ENCODE measurements at places on chromosomes 16 and 17.

DNA sequence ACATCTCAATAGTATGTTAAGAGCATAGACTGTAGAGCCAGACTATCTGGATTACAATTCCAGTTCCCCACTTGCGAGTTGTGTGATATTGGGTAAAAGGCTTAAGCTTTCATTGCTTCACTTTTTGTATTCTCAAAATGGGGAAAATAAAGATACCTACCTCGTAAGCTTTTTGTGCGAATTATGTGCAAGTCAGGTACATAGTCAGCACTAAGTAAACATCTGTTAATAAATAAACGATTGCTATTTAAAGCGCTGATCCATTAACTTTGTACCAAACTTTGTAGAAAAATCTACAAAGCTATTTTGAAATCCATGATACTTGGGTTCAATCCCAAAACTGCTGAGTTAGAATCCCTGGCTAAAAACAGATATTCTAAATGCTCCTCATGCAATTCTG, 19.6 kb downstream of the ABCA6 start:
- DNase-seq = no peak

DNA sequence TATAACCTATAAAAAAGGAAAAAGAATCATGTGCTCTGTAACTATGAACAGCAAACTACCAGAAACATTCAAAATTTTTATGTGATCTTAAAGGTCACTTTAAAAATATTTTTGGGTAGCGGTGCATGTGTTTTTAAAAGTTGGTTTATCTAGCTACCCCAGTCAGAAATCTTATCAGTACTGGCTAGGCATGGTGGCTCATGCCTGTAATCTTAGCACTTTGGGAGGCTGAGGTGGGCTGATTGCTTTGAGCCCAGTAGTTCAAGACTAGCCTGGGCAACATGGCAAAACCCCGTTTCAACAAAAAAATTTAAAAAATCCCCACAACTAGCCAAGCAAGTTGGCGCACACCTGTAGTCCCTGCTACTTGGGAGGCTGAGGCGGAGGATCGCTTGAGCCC, 3.7 kb downstream of the CAPNS2 start:
- no peak for DNase-seq

GRCh38 chr16:15942931-15943690, 6.3 kb upstream of the ABCC1 start:
- DNase-seq = peak; percentile 33

DNA sequence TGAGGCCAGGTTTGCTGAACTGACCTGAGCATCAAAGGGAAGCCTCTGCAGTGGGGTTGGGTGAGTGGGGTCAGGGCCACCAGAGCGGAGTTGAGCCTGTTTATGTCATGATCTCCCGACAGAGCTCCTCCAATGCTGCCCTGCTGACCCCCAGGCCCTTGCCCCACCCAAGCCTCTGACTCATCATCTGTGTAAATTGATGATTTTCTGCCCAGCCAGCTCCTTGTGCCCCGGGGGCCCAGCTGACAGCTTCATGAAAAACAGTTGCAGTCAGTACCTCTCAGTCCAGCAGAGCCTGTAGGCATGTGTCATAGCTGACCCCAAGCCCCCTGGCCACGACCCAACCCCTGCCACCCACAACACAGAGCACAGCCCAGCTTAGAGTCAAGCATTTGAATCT, 134.9 kb downstream of the CCT6B start:
- DNase-seq = no peak

- DNase-seq = peak; percentile 11
These were observed 28.4 kb downstream of the SLC25A10 start for GRCh38 chr17:81740395-81740961.

- DNase-seq = no peak
These were observed 29.3 kb downstream of the C17orf67 start for GRCh38 chr17:56804454-56804853.

DNA sequence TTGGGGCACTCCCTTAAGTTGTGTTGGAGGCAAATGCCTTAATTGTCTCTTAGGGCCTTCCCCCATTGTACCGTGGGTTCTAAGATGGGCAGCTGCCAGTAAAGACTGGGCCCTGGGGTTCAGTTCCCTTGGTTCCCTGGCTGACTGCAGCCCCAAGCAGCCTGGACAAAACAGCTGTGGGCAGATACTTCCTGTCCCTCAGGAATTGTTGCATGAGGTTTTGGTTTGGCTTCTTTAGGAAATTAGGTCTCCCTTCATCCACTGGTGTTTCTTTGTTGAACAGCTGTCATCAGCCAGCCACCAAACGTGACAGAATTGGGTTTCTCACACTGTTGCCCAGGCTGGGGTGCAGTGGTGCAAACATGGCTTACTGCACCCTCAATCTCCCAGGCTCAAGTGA, 42.0 kb upstream of the ETV4 start:
- no peak for DNase-seq

DNA sequence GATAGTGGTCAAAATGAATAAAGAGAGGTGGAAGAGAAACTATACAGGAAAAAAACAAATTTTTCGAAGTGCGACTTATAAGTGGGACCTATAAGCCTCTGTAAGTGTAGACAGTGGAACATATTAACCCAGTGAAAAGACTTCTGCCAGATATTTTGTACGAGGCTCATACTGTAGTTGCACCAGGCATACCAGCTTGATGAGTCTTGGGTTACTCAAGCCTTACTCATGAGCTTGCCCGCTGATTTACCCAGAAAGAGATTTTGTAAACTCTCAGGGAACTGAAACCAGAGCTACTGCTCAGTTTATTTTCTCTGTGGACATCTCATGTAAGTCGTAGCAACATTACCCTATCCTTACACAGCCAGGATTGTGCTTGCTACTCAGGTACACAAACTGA, 708.0 kb upstream of the SOX9 start:
- no peak for DNase-seq

DNA sequence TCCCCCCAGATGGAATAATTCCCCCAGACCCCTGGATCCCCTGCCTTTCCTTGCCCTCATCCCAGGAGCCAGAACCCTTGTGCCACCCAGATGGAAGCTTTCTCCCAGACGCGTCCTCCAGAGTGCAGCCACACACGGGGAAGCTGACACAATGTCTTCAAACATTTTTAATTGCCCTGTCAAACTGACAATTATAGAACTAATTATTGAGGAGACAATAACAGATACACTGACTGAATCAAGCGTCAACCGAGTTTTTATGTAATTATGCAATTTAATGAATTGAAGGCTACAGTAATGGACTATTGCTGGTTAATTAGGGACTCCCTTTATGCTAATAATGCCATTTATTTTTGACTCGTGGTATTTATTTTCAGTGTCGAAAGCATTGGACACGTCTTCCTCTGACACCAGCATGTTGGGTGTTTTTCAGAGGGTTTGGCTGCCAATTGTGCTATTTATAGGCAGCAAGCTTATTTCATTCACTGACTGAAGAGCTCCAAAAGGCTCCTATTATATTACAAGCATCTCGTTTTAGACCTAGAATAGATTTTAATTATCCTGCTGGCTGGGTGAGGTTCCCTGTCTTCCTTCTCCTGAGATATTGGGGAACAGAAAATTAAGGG, 298.2 kb upstream of the C16orf82 start:
- no peak for DNase-seq

GRCh38 chr17:73105431-73105830, 12.9 kb upstream of the SLC39A11 start:
- DNase-seq = peak; percentile 8

- DNase-seq = no peak
These were observed 81.7 kb upstream of the FAM20A start for GRCh38 chr17:68682903-68683302.

DNA sequence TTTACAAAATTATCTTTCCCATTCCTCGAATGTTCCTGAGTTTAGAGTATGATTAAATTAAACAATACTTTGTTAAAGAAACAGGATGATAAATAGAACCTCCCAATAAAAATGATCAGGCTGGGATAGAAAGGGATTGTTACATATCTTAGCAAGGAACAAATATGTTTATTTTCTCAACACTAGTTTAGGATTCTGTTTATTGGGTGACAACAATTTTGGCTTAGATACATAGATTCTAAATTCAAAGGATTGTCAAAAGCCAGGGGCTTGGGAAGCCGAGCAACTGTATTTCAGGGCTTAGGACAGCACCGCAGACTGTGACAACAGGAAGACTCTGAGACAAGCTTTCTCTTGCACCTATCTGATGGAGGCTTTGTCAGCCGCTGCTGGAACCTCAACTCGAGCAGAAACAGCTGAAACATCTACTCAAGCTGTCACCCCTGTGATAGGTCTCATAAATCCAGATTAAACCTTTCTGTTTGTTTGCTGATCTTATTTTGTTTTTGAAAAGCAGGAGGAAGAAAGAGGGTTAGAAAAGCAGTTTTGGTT, 562.8 kb upstream of the ZFHX3 start:
- DNase-seq = no peak

- DNase-seq = no peak
These were observed 22.6 kb upstream of the USP10 start for GRCh38 chr16:84677017-84677803.

DNA sequence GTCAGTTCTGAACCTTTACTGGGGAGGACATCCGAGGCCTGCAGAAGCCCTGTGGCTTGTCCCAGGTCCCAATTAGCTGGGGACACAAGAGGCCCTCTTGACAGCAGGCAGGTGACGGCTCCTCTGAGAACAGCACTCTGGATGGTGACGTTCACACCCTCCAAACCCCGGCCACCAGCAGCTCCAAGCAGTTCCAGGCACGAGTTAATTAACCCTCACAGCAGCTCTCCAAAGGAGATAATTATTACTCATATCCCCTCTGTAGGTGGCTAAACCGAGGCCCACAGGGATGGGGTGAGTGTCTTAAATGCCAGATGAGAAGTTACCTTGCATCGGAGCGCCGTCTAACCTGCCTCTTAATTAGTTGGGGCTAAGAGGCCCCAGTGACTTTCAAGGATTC, 168.9 kb upstream of the CIBAR2 start:
- DNase-seq = no peak

GRCh38 chr17:51435171-51435552, 174.8 kb downstream of the UTP18 start:
- DNase-seq = peak; percentile 62

GRCh38 chr17:70535986-70536385, 366.7 kb downstream of the KCNJ2 start:
- DNase-seq = no peak

DNA sequence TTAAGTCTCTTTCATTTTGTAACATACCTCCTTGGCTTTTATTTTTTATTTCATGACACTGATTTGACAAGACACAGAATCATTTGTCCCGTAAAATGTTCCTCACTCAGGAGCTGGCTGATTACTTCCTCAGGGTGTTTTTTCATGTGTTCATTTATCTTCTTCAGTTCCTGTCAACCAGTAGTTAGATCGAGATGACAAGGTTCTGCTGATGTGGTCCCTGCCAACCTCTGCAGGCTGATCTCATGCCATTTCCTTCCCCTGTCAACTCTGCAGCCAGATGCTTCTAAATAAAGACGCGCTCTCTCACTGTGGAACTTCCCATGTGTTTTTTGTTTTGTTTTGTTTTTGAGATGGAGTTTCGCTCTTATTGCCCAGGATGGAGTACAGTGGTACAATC, 8.1 kb upstream of the CXCL16 start:
- DNase-seq = peak; percentile 87

DNA sequence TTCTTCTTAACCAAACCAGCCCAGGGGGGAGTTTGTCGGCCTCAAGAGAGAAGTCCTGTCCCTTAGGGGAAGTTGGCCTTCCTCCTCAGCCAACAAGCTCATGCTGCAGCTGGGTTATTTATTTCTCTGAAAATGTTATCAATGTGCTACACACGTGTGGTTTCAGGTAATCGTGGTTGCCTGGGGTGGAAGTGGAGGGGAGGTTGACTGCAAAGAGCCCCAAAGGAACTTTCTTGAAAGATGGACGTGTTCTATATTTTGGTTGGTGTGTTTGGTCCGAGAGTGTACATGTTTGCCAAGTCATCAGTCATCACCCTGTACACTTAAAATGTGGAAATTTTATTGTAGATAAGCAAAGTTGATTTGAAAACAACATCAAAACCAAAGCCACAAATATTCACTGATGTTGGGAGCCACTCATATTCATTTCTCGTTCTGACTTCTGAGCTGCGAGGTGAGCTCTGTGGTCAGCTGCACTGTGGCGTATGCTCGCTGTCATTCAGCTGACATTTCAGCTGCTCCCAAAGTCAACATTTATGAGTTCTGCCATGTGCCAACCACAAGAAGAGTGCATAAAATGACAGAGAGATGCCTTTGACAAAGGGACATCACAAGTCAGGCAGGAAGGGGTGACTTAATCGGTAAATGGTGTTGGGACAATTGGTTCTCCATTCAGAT, 26.5 kb upstream of the ADGRG1 start:
- DNase-seq = peak; percentile 41

DNA sequence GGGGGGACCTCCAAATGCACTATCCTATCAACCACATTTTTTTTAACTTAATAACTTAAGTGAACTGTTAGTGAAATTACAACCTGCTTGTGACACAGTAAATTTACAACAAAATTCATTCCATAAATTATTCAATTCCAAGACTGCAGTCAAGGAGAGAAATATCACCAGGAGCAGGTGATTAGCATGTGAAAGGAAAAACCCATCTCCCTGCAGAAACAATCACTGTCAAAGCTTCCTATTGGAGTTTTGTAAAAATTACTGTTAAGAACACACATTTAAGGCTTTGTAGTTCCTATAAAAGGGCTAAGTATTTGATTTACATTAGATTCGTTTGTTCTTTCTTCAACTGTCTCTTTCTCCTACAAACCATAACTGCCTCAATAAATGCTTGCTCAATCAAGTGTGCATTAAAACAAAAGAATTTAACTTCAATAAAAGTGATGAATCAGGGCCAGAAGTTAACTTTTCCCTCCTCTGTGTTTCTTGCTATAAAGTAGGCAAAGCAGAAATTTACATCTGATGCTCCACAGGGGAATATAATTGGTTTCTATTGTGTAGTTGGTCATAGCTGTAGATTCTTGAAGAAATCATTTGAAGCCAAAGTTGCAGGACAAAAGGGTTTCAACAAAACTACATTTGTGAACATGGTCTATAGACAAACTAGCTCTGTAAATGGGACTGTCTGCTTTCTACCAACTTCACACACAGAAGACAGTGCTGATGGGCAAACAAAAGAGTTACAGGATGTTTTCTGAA, 195.1 kb upstream of the PSMD7 start:
- no peak for DNase-seq

DNA sequence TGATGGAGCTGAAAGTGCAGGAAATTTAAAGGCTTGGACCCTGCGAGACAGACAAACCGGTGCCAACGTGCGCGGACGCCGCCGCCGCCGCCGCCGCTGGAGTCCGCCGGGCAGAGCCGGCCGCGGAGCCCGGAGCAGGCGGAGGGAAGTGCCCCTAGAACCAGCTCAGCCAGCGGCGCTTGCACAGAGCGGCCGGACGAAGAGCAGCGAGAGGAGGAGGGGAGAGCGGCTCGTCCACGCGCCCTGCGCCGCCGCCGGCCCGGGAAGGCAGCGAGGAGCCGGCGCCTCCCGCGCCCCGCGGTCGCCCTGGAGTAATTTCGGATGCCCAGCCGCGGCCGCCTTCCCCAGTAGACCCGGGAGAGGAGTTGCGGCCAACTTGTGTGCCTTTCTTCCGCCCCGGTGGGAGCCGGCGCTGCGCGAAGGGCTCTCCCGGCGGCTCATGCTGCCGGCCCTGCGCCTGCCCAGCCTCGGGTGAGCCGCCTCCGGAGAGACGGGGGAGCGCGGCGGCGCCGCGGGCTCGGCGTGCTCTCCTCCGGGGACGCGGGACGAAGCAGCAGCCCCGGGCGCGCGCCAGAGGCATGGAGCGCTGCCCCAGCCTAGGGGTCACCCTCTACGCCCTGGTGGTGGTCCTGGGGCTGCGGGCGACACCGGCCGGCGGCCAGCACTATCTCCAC, at the start of gene NOG:
Gene NOG, plus strand, starts transcription at position 54 of the 674 bp plus-strand sequence. Its CDS starts 525 bp downstream, at position 579.
- peak; percentile 57 for DNase-seq

- no peak for DNase-seq
These were observed 62.6 kb downstream of the CLEC19A start for GRCh38 chr16:19348125-19348524.

GRCh38 chr17:45101546-45101882, 30.8 kb downstream of the PLCD3 start:
- DNase-seq = no peak
